Posterior vena cava (tissue), 2 donors: ENCODE measurements at places on chromosomes 6 and 20. TPM values are rescaled to one million over a fixed set of nuclear protein-coding genes. Genes with fewer than 3 reads are reported as not detected.

Gene PDE7B
- 5.9 TPM for total RNA-seq

DNA sequence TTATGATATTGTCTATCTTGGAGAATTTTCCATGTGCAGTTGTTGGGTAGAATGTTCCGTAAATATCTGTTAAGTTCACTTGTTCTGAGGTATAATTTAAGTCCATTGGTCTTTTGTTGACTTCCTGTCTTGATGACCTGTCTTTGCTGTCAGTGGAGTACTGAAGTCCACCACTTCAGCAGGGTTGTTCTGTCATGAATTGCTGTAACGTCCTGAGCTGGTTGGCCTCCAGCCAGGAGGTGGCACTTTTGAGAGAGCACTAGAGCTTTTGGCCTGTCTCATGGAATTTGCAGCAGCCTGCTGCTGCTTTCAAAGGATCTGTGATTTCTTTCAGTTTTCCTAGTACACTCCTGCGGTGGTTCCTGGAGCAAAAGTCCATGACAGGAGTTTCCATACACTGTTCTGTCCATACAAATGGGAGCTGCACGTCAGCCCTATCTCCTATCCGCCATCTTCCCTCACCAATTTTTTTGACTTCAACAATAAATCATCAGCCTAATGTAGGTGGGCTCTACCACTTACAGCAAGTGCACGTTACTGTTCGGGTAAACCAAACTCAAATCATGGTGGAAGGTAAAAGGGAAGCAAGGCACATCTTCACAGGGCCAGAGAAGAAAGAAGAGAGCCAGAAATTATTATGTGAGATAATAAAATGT is 46.9 kb upstream of the TRERF1 start:
- DNase-seq = no peak

Gene APCDD1L
- 1.5 TPM for total RNA-seq

Gene SLC17A2
- total RNA-seq = not detected

GRCh38 chr6:335572-335971 is 43.3 kb downstream of the DUSP22 start:
- DNase-seq = peak; percentile 76

- DNase-seq = no peak
These were observed 20.7 kb downstream of the DYNLRB1 start for GRCh38 chr20:34536798-34537394.

Gene B3GALT4
- total RNA-seq = 14.1 TPM

- DNase-seq = no peak
These were observed 4.8 kb downstream of the SRF start for GRCh38 chr6:43175676-43176422.

DNA sequence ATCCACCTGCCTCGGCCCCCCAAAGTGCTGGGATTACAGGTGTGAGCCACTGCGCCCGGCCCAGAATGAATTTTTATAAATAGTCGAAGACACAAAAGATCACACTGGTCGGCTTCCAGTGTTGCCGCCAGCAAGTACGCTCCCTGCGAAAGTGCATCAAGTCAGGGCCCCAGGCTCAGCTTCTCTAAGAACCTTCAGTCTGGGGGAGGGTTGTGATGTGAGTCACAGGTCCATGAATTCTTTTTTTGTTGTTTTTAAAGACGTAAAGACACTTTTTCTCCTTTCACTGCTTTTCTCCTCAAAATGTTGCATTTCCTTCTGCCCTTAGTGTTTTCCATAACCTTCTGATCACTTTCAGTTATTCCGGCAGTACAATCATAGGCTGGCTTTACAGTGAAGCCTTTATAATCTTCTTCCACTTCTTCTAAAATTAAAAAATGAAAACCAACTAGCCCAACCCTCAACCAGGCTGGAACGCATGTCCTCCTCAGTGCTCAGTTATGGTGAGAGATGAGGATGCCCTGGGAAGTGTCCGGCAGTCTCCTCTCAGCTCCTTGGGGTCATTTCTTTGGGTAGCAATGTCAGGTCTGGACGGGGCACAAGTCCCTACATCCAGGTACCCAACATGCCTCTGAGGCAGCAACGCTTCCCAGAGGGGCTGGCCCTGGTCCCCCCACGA is 66.6 kb downstream of the CSE1L start:
- no peak for DNase-seq

- DNase-seq = no peak
These were observed 116.6 kb upstream of the STXBP5 start for GRCh38 chr6:147087641-147088040.

DNA sequence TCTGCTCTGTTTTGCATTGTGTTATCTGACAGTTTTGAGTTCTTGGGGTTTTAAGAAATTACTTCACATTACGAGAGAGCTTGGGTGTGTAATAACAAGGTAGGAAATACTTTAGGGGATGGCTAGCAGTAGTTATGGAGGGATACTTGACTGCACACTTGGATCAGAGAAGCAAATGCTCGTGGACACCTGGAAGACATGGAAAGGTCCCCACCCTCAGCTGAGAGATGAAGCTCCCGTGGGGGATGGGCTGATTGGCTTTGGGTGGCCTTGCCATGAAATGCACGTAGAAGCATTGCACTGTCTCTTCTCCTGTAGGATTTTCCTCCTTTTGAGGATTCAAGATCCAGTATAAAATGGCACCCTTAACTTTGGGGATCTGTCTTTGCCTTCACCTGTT is 61.5 kb upstream of the UNC93A start:
- no peak for DNase-seq

DNA sequence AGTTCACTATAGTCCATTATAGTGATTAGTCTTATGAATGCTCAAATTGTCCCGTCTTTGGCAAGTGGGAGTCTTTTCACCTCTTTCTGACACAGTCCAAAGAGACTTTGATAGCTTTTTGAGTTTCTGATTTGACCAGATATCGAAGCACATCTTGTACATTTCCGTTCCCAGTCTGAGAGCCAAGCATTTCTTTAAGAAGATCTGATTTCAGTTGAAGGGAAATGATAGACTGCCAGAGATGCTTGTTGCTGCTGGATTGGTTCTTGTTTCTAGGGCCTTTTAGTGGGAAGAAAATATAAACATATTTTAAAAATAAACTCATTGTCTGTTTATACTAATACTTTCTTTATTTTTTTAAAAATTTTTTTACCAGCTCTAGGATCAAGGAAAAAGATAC is 54.1 kb upstream of the IER3 start:
- DNase-seq = no peak

- no peak for DNase-seq
These were observed 163.5 kb upstream of the MANEA start for GRCh38 chr6:95413789-95414188.

DNA sequence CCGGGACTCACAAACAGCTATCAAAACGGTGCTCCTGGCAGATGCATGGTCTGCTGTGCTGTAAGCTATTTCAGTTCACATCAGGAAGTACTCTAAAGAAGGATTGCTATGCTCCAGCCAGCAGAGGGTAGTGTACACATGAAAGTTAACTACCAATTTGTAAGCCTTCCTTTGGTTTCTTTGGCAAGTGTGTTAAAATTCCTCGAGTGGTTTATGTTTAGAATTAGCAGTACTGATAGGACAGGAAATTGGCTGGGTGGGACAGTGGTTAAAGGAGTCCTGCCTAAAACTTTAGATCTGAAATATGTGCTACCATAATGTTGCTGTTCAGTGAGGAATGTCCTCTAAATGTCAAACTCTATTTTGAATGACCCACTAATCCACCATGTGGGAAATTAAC is 47.4 kb downstream of the TRMT11 start:
- DNase-seq = no peak

Gene SOX4
- total RNA-seq = 10.3 TPM
